ENCODE measurements at places on chromosomes 2 and 18. TPM values are rescaled to one million over a fixed set of nuclear protein-coding genes. Genes with fewer than 3 reads are reported as not detected.
A peak's percentile ranks its signal among the peaks of the same experiment; 100 is the strongest.

CAPN14 gene
- 0.54 TPM for total RNA-seq

LRRC30 gene
- total RNA-seq: not detected

RAD51AP2 gene
- not detected for total RNA-seq

TXNL4A gene
- total RNA-seq: 51.0 TPM

TSPYL6 gene
- not detected for total RNA-seq

TUBA4B gene
- 0.14 TPM for total RNA-seq

SCN1A gene
- 2.1 TPM for total RNA-seq

MERTK gene
- total RNA-seq: 8.7 TPM

SLC8A1 gene
- 2.5 TPM for total RNA-seq

GAL3ST2 gene
- 1.5 TPM for total RNA-seq

DNA sequence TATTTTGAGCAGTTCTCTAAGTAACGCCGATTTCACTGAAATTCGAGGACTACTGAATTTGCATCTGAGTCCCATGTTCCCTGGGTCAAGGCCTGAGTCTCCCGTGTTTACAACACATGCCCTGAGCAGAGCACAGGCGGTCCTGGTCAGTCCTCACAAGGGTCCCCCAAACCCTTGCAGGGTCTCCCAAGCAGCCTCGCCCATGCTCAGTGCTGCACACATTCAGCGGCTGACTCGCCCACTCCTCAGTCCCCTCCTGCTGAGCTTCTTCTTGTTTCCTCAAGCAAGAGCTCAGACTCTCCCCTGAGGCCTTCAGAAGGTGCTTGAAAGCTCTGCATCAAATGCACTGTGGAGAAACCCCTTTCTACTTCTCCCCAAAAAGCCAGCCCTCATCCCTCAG, 114.6 kb downstream of the INHBB start:
- no peak for DNase-seq

- no peak for DNase-seq
These were observed 14.6 kb downstream of the SLC4A3 start for GRCh38 chr2:219642069-219642454.

DNA sequence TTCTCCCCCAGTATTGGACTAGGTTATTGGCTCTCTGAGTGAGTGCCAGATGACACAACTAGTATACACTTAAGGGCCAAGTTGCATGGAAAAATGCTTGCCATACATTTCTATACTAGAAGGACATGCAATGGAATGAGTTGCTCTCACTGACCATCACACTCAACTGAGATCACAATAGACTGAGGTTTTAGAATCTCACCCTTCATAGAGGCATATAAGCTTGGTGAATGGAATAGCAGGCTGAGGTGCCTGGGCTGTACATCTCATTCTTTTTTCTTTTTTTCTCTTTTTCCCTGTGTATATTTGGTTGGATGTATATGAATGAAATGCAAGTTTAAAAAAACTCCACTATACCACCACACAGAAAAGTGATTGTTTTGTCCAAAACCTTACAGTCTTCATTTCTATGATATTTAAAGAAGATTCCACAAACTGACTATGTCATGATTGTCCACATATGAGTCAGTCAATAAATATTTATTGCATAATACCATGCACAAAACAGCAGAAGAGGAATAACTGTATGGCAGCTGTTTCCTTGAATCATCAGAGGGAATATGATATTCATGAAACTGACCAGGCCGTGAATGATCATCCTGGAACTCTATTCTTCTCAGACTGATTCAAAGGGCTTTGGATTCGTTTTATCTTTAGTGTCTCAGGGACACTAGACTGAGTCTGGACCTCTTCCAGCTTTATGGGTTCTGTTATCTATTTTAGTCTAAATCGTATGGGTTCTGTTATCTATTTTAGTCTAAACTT, 122.6 kb upstream of the STK17B start:
- DNase-seq: no peak

DNA sequence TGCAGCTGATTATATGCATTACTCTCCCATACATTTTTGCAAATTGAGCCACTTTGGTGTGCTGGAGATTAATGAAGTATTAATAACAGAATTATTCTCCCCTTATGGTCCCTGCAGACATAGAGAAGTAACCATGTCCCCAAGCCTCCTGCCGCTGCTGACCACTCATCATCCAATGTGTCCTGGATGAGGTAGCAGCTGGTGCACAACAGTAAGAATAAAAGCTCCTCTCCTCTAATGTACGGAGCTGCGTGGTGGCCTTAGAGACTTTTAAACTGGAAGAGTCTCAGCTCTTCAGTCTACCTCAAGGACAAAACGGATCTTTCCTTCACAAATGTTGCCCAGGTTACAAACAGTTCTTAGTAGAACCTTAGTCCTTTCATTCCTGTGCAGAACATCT, 37.7 kb downstream of the TPO start:
- no peak for DNase-seq

DNA sequence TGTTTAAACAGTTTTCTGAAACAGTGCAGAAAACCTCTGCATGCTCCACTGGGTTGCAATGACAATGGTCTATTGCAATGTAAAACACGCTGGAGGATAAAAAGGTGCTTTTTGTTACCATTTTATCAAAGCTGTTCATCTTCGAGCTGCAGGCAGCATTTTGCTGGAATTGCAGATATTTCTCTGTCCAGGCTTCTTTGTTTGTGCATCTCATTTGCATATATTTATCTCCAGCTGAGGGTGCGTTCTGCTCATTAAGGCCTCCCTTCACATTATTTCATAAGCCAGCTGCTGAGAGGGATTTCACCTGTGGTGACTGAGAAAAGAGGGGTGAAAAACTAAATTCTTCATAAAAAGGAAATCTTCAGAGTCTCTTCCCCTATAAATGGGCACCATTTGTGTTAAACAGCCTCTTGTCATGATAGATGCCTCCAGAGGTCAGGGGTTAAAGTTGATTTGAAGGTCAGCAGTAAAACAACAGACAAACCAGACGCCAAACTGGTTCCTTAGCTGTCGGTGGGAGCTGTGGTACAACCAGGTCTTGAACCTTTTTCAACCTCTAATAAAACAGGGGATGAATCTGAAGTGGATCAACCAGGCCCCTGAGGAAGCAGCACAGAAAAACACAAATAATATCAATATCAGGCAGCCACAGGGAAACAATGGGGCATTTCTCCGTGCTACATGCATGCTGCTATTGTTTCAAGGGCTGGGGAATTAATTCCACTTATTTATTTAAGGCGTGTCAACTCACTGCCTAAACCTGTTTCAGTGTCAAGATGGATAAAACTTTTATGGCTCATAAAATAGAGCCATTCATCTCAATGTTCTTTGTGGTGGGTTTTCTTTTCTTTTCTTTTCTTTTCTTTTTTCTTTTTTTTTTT, 265.1 kb downstream of the MEIS1 start:
- peak; percentile 56 for DNase-seq

- DNase-seq: no peak
These were observed 292.4 kb upstream of the SPRED2 start for GRCh38 chr2:65724752-65725151.

DNA sequence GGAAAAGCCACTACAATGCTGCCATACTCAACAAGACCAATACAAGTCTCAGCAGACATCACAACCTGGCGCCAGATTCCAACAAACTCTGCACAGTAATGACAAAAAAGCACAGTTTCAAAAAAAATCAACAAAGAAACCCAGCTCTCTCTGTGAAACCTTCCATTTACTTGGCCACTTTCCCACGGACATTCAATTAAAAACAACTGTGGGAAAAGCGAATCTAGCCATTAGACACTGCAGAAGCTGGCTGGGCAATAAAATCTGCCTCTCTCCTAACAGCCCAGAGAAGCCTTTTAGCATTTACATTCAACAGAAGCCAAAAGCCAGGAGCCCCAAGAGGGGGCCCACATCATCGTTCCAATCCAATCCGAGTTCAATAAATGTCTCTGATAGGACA, 128.9 kb downstream of the HDAC4 start:
- DNase-seq: no peak

DNA sequence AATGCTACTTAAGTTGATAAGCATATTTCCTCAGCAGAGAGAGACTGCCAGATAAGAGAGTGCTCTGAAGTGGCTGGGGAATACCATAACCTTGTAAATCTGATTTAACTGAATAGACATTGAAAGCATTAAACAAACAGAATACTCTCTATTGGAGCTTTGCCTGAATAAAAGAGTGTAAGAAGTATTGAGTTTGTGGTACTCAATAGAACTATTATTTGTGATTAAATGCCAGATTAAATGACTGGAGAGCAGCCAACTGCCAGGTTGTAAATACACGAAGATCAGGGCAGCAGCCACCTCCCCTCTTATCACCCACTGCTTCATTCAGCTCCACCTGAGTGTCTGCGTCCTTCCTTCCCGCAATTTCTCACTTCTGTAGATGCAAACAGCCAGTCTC, 373.6 kb downstream of the DCDC2C start:
- no peak for DNase-seq

- no peak for DNase-seq
These were observed 18.1 kb downstream of the FBXO48 start for GRCh38 chr2:68448671-68449653.

DNA sequence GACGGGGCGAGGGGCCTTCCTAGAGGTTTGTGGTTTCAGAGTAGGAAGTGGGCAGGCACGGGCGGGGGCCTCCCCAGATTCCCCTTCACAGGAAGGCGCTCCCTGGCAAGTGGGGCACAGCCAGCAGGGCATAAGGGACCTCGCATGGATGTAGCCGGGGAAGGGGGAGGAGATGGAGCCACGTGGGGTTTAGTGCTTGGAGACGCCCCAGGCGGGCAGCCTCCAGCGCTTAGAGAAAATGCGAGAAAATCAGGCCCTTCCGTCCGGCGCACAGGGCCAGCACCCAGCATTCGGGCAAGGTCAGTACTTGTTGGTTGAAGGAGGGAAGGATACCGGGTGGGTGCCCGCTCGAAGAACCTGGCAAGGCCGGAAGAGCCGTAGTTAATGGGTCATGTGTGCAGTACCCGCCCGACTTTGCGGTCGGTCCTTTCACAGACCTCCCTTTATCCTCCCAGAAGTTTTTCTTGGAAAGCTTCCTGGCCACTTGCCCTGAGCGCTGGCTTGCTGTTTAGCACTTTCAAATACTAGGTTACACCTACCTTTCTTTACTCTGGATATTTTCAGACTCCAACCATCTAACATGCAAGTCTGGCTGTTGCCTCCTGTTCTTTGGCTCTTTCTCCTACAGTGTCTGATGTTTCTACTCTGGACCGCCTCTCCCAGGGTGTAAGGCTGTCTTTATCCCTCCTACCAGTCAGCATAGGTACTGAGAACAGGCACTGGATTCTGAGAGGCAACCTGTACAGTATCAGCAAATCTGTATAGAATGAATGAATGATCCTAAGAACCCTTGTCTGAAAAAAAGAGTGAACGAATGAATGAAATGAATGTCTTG, 78.1 kb downstream of the CIB4 start:
- peak; percentile 44 for DNase-seq

DNA sequence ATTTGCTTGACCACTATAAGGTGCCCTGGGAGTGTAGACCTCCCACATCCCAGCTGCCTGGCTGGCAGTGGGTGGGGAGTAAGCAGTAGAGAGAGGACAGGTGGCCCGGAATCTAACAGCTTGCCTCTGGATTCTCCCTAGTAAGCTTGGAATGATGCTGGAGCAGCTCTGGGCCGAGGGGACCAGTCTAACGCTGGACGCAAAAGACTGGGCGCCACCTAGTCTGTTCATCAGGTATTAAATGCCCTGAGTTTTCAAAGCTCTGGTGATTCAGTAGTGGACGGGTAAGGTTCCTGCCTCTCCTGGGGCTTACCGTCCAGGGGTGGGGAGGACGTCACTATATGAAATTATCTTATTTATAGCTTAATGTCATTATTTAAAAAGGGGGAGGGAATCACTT, 648 bp upstream of the LYPD6B start:
- peak; percentile 76 for DNase-seq

DNA sequence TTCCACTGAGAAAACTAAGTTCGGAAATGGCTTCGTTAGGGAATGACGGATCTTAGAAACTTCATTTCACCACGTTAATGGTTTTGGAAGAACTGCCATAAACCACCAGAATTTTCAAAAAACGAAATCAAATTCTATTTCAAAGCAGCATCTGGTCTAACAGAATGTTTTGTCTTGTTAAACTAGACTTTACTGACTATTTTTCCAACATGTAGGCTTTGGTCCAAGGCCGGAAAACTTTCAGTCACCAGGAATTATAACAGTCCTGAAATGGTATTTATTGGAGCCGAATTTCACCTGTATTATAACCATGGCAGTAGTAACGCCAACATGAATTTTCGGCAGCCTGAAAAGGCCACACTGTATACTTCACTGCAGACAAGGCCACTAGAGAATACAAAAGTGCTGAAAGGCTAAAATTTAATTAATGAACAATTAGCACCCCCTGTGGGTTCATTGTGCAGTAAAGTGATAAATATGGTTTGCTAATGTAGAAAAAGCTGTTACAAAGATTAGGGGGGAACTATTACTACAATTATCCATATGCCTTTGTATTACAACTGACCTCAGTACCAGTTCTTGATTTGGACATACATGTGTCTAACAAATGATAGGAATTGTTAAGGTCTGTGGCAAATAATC, 116.4 kb downstream of the ZNF521 start:
- no peak for DNase-seq

GRCh38 chr2:8408560-8409460, 273.0 kb upstream of the ID2 start:
- DNase-seq: no peak

DNA sequence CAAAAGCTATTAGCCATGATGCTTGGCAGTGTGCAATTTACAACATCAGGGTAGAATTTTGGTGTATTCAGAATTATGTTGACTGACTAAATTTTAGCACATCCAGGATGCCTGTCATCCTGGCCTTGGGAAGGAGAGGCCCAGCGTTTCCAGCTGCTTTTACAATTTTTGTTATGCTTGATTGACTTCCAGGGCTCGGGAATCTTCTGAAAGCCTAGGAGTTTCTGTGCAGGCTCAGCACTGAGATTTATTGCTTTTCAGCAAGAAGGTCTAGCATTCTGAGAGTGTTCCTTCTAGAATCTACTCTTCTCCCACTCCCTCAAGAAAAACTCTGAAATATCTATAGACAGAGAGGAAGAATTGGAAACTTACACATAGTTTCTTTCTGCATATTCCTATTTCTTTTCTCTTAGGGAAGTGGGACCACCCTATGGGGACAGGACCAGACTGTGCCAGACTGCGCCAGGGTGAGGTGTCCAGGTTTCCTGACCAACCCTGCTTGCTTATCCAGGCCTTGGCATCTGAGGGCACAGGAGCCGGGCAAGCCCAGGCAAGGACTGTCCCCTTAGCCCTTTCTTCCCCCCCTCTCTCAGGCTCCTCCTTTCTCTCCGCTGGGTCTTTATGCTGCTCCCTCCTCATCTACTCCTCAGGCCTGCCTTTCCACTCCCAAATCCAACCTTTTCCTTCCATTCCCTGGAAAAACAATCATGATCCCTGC, 26.9 kb downstream of the MAIP1 start:
- DNase-seq: no peak

GRCh38 chr2:152581360-152581759, 135.9 kb downstream of the PRPF40A start:
- DNase-seq: no peak

GRCh38 chr18:26357960-26358359, 131.7 kb downstream of the TAF4B start:
- DNase-seq: no peak

- peak; percentile 94 for DNase-seq
These were observed 38.3 kb downstream of the TTC32 start for GRCh38 chr2:19863303-19864041.

Measured in GM23338 (cell line).